Upper lobe of right lung (tissue), 1 donor: ENCODE measurements at places on chromosomes 2 and 18. TPM values are rescaled to one million over a fixed set of nuclear protein-coding genes. Genes with fewer than 3 reads are reported as not detected.
A peak's percentile ranks its signal among the peaks of the same experiment; 100 is the strongest.

MATN3 gene
- total RNA-seq: 11.7 TPM

MTLN gene
- total RNA-seq: 53.3 TPM

C2orf68 gene
- 37.9 TPM for total RNA-seq

GRCh38 chr2:79780781-79781180 lies 267.9 kb downstream of the CTNNA2 start:
- no peaks in the 10 kb centered on the region for H3K4me1 ChIP-seq
- no peak overlapping the region for H3K4me3 ChIP-seq
- H3K36me3 ChIP-seq: no peaks in the 10 kb centered on the region
- no peak for DNase-seq

DNA sequence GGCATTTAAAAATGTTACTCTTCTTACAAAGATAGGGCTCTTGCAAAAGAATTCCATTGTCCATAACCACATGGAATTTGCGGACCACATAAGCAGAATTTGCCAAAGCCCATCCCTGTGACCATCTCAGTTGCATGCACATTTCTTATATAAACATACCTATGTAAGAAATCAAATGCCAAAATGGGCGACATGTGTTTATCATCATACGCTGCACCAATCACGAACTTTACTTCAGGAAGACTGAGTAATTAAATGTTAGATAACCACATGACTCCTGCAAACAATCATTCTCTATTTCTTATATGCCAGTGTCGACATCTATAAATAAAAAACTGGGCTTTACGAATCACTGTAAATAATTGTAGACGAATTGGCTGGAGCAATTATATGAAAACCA lies 186.1 kb upstream of the RBMS1 start:
- H3K27ac ChIP-seq: no peak overlapping the region
- no peak overlapping the region for H3K4me3 ChIP-seq
- H3K4me1 ChIP-seq: no peaks in the 10 kb centered on the region
- H3K27me3 ChIP-seq: no peaks in the 10 kb centered on the region

DNA sequence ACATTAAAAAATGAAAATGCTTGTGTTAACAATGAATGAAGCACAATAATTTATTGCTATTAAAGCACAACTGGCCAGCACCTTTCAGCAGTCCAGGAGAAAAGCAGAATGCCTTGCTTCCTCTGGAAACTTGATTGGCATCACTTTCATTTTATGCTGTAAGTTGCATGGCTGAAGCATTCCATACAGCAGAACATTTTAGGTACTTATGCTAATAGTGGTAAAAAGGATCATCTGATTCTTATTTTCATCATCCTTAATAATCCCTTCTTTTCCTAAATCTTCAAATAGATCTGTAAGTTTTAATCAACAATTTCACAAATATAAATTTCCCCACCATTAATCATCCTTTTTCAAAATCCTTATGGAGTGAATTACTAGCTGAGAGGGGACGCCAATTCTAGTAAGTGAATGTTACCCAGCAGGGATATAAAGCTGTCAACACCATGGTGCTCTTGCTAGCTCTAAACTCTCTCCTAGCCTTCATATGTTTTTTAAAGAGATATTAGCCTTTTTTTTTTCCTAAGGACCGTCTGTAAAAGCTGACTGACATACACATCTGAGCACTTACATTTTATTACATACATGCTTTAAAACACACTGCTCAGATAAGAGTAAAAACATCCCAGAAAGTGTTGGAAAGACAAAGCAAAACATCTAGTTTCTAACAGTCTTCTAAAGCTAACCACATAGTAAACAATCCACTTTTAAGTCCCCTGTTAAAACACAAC lies 5.3 kb downstream of the SATB2 start:
- H3K27me3 ChIP-seq: peaks cover 81% of the 10 kb centered on the region
- H3K27ac ChIP-seq: no peak overlapping the region

HOXD8 gene
- 2.6 TPM for total RNA-seq

RGPD8 gene
- 20.0 TPM for total RNA-seq

GRCh38 chr2:16630463-16630862 lies 35.2 kb downstream of the CYRIA start:
- H3K36me3 ChIP-seq: peaks cover 5% of the 10 kb centered on the region
- peaks cover 45% of the 10 kb centered on the region for H3K4me1 ChIP-seq
- H3K27ac ChIP-seq: no peak overlapping the region
- DNase-seq: no peak
- no peak overlapping the region for H3K4me3 ChIP-seq
- no peaks in the 10 kb centered on the region for H3K27me3 ChIP-seq

DNA sequence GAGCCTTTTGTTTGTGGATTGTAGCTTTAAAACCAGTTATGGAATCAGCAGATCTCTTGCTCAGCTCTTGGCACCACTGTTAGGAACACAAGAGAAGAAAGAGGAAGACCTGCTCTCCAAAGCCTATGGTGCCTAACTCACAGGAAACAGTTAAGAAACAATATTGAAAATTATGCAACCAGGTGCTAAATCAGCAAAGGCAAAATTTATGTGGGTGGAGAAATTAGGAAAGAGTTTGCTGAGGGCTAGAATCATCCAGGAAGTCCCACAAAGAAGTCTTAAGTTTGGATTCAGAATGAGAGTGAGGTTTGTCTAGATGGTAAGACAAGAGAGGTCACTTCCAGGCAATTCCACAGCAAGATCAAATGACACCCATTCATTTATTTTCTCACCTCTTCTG lies 49.4 kb downstream of the AOX1 start:
- no peak overlapping the region for H3K4me3 ChIP-seq
- no peak overlapping the region for H3K27ac ChIP-seq
- no peak for DNase-seq
- H3K27me3 ChIP-seq: no peaks in the 10 kb centered on the region

- peaks cover 57% of the 10 kb centered on the region for H3K4me1 ChIP-seq
- no peak for DNase-seq
- H3K36me3 ChIP-seq: no peaks in the 10 kb centered on the region
- H3K27me3 ChIP-seq: no peaks in the 10 kb centered on the region
These were observed 41.9 kb downstream of the LPIN2 start for GRCh38 chr18:2970772-2971659.

ELOA2 gene
- not detected for total RNA-seq

GRCh38 chr2:83112858-83113257 lies 1346.2 kb downstream of the SUCLG1 start:
- no peak for DNase-seq
- no peak overlapping the region for H3K4me3 ChIP-seq
- no peaks in the 10 kb centered on the region for H3K36me3 ChIP-seq
- H3K27me3 ChIP-seq: no peaks in the 10 kb centered on the region
- H3K27ac ChIP-seq: no peak overlapping the region

- peaks cover 6% of the 10 kb centered on the region for H3K4me1 ChIP-seq
- peak; percentile 83 for DNase-seq
- H3K4me3 ChIP-seq: no peak overlapping the region
- H3K27me3 ChIP-seq: no peaks in the 10 kb centered on the region
- no peak overlapping the region for H3K27ac ChIP-seq
These were observed 11.3 kb downstream of the CNNM4 start for GRCh38 chr2:96771796-96772618.

DNA sequence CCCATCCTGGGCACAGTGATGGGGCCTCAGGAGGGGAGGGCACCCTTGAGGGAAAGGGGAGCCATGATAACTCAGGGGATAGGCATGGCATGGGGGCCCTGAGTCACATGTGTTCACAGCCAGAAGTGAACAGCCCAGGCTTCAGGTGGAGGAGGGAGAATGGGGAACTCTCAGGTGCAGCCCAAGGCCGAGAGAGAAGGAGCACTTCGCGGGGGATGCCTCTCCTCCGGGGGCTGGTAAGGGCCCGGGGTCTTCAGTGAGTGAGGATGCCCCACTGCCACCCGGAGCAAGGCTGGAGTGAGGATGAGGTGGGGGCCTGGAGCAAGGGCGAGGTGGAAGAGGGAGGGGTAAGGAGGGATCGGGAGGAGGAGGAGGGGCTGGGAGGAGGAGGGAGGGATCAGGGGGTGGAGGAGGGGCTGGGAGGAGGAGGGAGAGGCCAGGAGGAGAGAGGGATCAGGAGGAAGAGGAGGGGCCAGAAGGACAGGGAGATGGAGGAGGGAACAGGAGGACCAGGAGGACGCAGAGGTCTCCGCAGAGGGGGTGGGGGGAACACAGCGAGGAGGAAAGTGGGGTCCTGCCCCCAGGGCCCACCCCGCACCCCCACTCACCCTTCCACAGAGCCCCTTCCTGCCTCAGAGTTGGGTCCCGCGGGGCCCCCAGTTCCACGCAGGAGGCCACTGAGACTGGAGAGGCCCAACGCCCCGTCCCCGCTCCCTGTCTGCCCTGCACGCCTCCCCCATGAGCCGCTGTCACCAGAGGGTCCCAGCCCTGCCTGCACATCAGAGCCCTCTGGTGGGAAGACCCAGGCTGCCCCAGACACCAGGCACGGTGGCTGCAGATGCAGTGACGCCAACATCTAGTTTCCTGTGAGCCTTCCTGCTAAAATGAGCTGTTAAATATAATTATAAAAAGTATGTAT lies 42.8 kb downstream of the RAMP1 start:
- no peak overlapping the region for H3K27ac ChIP-seq
- H3K36me3 ChIP-seq: no peaks in the 10 kb centered on the region
- peak; percentile 52 for DNase-seq
- no peaks in the 10 kb centered on the region for H3K27me3 ChIP-seq
- peaks cover 28% of the 10 kb centered on the region for H3K4me1 ChIP-seq
- H3K4me3 ChIP-seq: no peak overlapping the region

DNA sequence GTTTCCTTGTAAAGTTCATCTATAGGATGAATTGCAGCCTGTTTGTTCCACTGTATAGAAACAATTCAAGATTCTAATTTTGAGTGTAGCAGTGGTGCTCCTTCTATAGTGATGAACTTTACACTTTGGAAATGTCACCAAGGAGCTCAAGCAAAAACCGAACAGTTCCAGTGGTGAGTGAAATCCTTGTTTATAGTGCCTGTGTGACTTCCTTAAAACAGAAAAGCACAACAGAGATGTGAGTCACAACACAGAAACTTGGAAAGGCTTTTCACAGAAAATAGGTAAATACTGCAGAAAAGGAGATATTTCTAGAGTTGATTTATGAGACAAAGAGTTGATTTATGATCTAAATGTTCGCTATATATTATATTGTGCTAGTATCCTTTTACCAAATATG lies 482.0 kb downstream of the PTPRM start:
- no peak overlapping the region for H3K27ac ChIP-seq
- DNase-seq: no peak
- H3K36me3 ChIP-seq: no peaks in the 10 kb centered on the region
- H3K4me1 ChIP-seq: no peaks in the 10 kb centered on the region

DNA sequence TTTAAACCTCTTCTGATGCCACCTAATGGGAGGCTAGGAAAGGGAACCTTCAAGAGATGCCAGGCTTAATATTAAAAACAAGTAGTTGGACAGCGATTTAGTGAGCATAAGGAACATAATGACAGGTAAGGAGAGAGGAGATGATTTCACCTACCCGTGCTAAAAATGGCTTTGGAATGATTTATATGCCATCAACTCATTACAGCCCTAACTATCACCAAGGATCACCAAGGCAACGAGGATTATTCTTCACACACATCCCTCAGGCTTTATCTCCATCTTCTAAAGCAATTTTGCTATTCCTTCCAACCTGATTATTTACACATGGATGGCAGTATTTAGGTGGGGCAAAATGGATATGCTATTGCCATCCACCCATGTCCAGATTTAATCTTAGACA lies 237.8 kb downstream of the DCC start:
- no peak for DNase-seq
- H3K4me3 ChIP-seq: no peak overlapping the region
- no peak overlapping the region for H3K27ac ChIP-seq
- no peaks in the 10 kb centered on the region for H3K36me3 ChIP-seq
- H3K27me3 ChIP-seq: no peaks in the 10 kb centered on the region

GRCh38 chr2:28855193-28855592 lies 14.9 kb downstream of the TRMT61B start:
- no peak overlapping the region for H3K27ac ChIP-seq
- no peak overlapping the region for H3K4me3 ChIP-seq
- no peaks in the 10 kb centered on the region for H3K4me1 ChIP-seq
- H3K27me3 ChIP-seq: no peaks in the 10 kb centered on the region
- peaks cover 26% of the 10 kb centered on the region for H3K36me3 ChIP-seq

GRCh38 chr2:240935103-240935876 lies 29.2 kb downstream of the CROCC2 start:
- H3K4me1 ChIP-seq: no peaks in the 10 kb centered on the region
- DNase-seq: peak; percentile 52
- no peak overlapping the region for H3K27ac ChIP-seq
- no peak overlapping the region for H3K4me3 ChIP-seq
- H3K27me3 ChIP-seq: no peaks in the 10 kb centered on the region

DNA sequence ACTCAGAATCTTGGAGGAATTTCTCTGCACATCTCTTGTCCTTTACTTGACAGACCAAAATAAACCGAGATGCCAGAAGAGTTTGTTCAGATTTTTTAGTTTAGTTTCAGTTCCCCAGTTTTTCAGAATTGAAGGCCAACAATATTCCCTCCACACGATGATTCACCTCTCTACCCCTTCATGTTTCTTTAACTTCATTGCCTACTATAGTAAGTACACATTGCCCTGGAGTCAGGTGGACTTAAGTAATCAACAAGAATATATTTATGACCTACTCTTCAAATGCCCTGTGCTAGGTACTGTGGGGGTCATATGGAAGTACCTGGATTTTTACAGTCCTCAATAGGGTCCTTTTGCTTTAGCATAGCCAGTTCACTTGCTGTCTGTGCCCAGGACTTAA lies 79.6 kb upstream of the CTLA4 start:
- no peak overlapping the region for H3K4me3 ChIP-seq
- no peaks in the 10 kb centered on the region for H3K36me3 ChIP-seq
- DNase-seq: no peak
- peak overlapping the region; percentile 37 for H3K27ac ChIP-seq
- H3K4me1 ChIP-seq: peaks cover 31% of the 10 kb centered on the region
